A549 (cell line): ENCODE measurements at places on chromosomes 6 and 20.

DNA sequence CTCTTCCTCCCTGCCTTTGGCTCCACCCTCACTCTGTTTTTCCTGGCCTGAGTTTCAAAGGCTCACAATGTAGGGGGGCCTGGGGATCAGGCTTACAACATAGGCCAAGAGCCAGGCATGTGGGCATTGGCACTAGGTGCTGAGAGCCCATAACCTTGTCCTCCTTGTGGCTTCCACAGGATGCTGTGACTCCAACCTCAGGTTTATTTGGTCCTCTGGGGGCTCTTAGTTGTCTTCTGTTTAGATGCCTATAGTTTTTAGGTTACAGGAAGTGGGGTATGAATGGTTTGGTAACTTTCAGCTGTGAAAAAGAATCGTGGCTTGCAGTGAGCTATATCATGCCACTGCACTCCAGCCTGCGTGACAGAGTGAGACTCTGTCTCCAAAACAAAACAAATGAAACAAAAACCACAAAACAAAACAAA is 25.6 kb downstream of the MMP24 start:
- DNase-seq: no peak

- no peak for DNase-seq
Observed at GRCh38 chr6:166236596-166236995, 68.9 kb upstream of the TBXT start.

DNA sequence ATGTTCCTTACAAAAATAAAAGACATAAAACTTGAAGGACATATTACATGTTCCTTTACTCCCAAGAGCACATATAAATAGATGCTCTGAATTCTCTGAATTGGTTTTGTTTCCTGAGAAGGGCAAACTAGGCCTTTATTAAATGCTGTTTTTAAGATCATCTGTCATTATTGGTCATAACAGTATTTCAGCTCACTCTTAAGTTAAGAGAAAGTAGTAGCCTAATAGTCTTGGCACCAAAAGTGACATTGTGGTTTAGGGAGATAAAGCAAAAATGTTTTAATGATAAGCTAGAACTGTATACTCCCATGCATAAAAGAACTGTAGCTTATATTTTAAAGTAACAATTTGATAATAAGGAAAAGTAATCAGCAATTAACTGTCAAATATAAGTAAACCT is 361.1 kb upstream of the PTCHD4 start:
- DNase-seq: no peak

DNA sequence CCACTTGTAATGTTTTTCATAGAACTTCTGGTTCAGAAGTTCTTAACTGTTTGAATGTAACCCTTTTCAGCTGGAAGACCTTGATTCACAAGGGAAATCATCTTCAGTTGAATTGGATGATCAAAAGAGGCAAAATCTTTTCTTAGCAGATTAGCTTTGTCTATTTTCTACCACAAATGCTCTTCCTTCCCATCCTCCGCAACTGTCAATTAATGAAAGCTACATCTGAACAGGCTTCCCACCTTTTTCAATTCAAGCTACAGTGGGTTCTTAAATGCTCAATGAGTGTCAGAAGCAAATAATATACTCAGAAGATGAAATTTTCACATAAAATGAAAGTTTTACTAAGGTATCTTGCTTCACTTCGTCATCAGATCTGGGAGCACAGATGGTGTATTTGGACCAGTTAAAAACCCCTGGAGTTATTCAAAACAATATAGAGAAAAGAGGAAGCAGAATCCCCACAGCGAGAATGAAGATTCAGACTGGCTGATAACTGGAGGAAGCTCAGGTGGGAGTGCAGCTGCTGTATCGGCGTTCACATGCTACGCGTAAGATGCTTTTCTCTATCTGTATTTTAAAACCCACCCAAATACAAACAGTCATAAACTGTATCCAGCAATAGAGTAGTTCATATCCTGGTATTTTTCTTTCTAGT is 19.4 kb downstream of the QRSL1 start:
- no peak for DNase-seq

DNA sequence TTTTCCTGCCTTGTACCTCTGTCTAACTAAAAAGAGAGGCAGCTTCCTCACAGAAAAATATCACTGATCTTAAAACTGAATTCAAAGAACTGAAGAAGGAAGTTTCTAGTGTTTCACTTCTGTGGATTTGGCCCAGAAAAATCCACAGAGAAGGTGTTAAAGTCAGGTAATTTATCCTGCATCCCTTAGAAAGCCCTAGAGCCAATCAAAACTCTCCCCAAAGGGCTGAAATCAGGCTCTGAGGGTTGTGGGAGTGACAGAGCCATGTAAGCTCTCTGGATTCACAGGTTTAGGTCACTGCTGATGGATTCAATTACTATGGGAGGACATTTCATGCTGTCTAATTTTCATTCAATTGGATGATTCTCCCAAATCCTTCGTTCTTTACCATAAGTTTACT is 152.3 kb downstream of the OR2B2 start:
- DNase-seq: no peak

DNA sequence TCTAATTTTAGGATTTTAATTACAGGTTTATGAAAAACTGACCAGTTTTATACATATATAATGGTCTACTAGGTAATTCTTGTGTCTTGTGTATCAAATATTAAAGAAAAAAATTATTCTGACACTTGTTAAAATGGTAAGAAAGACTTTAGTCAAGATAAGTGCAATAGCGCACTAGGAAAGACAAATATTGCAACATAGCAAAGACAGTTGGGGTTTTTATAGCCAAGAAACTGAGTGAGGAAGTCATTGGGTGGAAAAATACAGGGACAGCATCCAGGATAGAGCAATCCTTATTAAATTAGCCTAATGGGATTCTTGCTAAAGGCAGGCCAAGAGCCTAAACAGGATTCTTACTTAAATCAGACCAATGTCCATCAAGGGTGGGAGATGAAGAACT is 71.1 kb downstream of the ROS1 start:
- no peak for DNase-seq

- no peak for DNase-seq
Observed at GRCh38 chr6:36038120-36038876, 10.7 kb downstream of the MAPK14 start.

DNA sequence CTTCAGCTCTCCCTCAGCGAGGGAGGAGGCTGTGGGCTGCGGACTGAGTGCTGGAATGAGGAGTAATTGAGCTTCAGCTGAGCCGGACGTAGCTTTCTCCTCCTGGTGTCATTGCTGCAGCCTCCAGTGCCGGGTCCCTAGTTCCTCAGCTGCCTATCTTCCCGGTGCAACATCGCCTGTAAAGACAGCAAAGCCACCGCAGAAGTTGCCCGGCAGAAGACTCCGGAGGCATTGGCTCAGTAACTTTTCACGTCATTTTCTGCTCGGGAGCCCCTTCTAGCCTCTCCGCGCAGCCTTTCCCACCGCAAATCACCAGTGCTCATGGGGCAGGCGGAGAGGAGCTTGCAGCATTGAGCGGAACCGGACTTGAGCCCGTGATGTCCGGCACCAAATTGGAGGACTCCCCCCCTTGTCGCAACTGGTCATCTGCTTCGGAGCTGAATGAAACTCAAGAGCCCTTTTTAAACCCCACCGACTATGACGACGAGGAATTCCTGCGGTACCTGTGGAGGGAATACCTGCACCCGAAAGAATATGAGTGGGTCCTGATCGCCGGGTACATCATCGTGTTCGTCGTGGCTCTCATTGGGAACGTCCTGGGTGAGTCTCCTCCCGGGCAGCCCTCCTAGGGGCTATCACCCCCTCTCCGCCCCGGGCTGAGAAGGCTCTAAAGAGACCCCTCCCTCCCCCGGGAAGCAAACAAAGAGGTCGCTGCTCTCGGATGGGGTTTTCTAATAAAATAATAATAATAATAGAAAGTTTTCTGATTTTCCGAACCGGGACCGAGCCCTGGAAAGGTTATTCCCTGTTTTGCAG is at the start of gene HCRTR2:
HCRTR2 (plus strand) TSS at position 305 of the 816 bp plus-strand sequence; CDS start at position 378, 73 bp downstream.
- DNase-seq: no peak

DNA sequence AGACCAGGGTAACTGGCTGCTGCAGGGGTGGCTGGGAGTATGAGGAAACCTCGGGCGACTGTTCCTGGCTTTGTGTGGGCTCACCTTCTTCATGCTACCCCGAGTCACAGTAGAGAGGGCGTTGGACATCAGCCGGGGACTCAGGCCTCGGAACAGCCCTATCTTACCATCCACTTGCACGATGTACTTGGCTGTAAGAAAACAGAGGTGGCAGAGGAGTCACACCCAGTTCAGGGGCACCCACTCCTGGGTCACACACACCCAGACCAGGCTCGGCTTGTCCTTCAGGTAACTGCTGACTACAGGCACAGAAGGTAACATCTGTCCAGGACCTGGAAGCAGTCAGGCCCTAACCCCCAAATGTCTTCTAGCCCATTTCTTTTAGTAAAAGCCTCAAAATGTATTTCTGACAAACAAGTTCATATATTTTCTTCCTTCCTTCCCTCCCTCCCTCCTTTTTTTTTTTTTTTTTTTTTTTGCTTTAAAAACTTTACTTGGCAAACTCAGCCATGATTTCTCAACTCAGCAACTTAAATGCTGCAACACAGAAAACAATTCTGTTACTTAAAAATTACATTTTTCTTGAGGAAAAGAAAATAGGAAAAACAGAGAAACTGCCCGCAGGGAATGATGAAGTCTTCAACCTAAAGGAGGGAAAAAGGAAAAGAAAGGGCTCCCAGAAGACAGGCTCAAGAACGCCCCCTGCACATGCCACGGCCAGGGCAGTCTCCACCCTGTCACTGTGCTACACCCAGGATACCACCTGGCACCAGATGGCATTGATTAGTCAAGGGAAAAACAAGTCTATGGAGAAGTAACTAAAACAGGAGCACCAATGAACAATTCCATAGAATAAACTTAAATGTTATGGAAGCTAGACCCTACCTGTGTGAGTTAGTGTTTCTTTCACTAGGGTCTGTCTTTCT is 7.3 kb downstream of the MTCH1 start:
- DNase-seq: no peak

DNA sequence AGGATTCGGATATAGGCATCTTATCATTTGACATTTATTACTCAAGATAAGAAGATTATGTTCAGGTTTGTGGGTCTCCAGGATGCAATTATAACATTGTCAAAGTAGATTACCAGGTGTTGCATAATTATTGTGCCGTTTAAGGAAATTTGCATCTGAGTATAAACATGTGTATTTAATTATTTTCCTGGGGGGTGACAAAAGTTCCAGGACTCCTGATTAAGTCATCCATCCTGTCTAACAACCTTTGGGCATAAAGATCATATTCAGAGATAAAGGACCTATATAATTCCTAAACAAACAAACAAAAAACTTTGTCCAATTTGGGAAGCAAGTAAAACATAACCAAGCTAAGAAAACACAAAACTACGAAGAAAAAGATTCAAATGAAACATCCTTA is 3.3 kb upstream of the PPP1R14C start:
- DNase-seq: no peak

GRCh38 chr6:137705160-137706082 is 161.6 kb upstream of the TNFAIP3 start:
- DNase-seq: peak; percentile 33

DNA sequence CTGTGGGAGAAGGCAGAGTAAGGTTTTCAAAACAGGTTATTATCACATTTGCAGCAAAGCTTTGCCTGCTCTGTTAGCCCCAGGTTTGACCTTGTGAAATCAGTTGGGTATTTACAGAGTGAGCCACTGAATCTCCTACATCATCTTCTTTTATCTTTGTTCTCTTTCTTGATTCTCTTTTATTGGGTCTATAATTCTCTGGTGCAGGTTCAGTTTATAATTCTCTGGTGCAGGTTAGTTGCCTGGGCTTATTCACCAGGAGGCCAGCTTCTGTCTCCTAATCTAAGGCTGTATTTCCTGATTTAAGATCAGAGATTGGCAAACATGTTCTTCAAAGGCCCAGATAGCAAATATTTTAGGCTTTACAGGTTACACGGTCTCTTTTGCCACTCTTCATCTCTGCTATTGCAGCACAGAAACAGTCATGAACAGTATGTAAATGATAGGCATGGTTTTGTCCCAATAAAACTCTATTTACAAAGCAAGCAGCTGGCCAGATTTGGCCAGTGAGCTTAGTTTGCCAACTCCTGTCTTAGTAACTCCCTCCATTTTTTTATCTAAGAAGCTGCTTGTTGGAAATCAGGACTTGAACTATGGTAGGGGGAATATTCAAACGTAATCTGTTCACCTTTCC is 205.0 kb upstream of the RIMS1 start:
- DNase-seq: no peak

DNA sequence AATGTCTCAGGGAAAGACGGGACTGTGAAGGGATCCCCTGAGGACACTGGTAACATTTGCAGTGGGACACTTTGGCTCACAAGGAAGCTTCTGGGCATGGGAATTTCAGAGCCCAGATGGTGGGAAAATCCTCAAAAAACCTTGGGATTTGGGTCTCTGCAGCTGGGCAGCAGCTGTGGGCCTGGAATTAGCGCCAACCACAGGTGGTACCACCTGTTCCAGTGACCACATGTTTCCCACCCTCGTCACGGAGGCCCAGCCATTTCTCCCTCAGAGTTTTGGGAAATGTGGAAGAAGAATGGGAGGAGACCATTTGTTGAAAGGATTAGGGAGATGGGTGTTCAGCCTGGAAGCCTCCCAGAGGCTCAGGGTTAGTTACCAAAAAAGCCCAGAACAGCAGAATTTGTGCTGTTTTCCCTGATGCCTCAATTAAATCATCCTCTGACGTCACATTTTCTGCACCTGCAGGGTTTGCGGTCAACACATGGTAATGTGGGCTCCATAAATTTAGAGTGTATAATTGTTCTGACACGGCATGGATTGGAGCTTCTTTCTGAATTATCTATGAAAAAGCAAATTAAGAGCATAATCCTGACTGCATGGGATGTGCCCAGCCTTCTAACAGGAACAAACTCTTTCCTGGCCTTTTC is 34.4 kb downstream of the EDN3 start:
- DNase-seq: no peak

- DNase-seq: no peak
Observed at GRCh38 chr6:109360281-109360680, 22.0 kb downstream of the CD164 start.

GRCh38 chr20:41370176-41370575 is 3.6 kb upstream of the EMILIN3 start:
- no peak for DNase-seq

DNA sequence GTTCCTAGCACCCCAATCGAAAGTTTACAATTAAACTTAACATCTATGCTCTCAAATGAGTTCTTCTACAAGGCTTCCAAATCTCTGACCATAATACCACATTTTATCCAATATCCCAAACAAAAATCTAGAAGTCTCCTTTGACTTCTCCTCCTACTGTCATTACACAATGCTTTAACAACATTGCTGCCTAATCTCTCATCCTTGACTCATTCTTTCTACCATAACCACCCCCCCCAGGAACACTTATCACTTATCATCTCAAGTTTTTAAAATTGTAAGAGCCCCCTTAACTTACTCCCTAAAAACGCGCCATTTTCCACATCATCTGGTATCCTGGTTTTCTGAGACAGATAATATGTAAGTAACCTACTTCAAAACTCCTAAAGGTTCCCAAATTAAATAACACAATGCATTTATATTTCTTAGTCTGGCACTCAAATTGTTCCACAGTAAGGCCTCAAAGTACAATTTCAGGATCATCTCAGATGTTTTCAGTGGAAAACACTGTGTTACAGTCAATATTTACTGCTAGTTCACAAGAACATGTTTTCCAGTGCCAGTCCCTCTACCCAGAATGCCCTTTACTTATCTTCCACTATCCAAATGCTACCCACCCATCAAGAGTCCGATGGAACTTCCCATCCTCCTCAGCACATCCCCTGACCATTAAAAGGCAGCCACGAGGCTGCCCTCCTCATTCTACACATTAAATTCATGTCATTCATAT is 308.2 kb upstream of the THEMIS start:
- no peak for DNase-seq

GRCh38 chr6:167668019-167668753 is 158.5 kb upstream of the AFDN start:
- DNase-seq: no peak
